ENCODE measurements at places on chromosomes 16 and 17. TPM values are rescaled to one million over a fixed set of nuclear protein-coding genes. Genes with fewer than 3 reads are reported as not detected.

Gene TEX14
- 0.19 TPM for total RNA-seq

Gene BTBD17
- 0.17 TPM for total RNA-seq

Gene IL34
- 4.7 TPM for total RNA-seq

Gene PRRT2
- 9.5 TPM for total RNA-seq

Gene CD300H
- not detected for total RNA-seq

DNA sequence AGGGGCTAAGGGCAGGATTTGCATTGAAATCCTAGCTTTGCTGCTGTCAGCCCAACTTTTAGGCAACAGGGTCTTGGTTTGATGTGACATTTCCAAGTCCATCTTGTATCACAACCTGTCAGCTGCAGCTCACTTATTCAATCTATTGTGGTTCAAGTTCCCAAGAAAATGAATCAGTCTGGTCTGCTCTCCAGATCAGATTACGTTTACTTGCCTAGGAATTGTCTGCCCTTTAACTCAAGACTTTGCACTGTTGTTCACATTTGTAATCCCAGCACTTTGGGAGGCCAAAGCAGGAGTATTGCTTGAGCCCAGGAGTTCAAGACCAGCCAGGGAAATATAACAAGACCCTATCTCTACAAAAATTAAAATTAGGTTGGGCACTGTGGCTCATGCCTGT, 10.0 kb downstream of the STX4 start:
- no peak for DNase-seq

DNA sequence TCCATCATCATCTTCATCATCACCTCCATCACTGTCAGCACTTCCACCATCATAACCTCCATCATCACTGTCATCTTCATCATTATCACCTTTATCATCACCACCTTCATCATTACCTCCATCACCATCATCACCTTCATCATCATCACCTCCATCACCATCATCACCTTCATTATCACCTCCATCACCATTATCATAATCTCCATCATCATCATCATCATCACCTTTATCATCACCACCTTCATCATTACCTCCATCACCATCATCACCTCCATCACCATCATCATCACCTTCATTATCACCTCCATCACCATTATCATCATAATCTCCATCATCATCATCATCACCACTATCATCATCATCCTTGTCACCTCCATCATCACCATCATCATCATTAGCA, 309.7 kb downstream of the HAPSTR1 start:
- DNase-seq: no peak

GRCh38 chr17:81509207-81509971, 3.2 kb downstream of the ACTG1 start:
- DNase-seq: no peak

DNA sequence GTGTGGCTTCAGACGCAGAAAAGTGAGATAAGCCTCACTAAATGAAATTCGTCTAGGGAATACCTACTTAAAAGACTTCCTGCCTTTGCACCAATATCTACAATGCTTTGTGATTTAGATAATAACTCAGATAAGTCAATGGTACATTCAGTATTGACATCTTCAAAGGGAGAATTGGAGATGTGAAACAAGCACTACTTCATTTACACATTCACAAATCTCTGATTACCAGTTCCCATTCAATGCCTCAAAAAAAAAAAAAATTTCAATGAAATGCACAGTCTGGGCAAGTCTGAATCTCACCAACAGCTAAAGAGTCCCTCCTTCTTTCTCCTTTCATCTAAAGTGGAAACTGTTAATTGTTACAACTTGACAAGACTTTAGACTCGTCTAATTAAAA, 3.7 kb downstream of the PHF12 start:
- no peak for DNase-seq

DNA sequence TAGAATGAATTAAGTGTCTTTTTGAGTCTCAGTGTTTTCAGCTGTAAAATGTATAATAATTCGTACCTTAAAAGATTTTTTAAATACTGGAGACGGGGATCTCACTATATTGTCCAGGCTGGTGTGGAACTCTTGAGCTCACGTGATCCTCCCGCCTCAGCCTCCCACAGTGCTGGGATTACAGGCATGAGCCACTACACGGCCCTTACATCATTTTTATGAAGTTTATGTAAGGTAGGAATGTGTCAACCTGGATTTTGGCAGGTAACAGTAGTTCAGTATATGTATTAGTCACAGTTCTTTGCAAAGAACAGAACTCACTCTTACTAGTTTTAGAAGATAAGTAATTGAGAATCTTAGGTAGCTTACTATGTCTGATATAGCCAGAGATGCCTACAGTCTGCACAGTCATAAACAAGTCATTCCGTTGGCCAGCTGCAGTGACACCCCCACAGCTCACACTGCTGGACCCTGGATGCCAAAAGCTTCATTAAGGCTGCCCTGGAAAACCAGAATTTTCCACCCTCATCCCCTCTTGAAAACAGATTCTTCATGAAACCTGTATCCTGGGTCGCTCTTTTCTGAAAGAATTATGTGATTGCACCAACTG, 583 bp upstream of the COX6A2 start:
- DNase-seq: no peak

- DNase-seq: no peak
Observed at GRCh38 chr17:82283208-82283749, 9.8 kb upstream of the CSNK1D start.

DNA sequence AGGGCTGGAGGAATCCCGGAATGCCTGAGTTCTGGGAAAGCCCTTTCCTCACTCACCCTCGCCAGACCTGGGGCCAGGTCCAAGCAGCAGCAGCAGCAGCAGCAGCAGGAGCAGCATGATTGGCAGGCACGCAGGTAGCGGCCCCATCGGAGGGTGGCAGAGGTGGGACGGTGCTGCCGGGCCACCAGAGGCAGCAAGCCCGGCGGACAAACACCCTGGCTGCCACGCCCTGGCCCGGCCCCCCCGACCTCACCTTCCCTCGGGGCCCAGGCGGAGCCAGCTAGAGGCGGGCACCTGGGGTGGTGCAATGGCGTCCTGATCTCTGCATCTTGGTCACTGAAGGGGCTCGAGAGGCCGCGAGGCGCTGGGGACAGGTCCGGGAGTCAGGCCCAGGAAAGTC, 122.4 kb downstream of the LAT start:
- no peak for DNase-seq

DNA sequence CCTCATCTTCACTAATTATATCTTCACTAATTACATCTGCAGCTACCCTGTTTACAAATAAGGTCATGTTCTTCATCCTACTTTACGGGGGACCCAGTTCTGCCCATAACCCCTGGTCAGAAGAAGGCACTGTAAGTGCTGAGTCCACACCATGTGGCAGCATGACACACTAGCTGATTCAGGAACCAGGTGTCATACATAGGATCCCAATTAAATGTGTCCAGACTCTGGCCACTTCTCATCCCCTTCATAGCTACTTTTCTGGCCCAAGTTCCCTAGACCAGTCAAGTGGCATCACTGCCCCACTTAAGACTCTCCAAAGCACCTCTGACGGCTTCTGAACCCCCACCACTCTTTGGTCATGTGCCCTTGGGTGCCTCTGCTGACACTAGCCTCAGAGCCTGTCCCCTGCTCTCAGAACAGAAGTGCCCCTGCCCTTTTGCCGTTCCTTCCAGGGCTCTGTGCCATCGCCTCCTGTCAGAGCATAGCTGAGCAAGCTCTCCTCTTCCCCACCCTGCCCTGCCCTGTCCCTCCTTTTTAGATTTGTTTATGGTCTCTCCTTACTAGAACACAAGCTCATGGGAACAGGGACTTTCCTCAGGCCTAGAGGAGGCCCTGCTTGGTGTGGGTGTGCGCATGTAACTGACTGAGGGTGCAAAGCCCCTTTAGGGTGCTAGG, 61.1 kb downstream of the B9D1 start:
- DNase-seq: no peak

DNA sequence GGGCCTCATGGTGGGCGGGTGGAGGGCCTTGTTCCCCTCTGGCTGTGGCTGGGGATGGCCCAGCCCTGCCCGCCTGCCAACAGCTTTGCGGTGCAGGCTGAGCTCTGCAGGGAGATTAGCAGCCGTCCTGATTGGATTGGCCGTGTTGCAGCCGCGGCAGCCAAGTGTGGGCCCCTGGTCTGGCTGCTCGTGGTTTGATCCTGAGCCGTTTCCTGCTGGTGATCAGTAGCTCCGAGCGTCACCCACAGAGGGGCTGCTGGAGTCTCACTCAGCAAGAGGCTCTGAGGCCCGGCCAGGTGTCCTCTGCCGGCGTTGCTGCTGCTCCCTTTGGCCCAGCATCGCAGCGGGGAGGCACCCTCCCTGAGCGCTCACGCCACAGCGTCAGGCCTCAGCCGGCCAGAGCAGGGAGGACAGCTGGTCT, 32.5 kb downstream of the BAIAP2 start:
- DNase-seq: no peak

GRCh38 chr16:49460786-49461470, 87.3 kb downstream of the C16orf78 start:
- DNase-seq: peak; percentile 72

GRCh38 chr17:43813386-43813785, 19.6 kb downstream of the MPP3 start:
- no peak for DNase-seq

DNA sequence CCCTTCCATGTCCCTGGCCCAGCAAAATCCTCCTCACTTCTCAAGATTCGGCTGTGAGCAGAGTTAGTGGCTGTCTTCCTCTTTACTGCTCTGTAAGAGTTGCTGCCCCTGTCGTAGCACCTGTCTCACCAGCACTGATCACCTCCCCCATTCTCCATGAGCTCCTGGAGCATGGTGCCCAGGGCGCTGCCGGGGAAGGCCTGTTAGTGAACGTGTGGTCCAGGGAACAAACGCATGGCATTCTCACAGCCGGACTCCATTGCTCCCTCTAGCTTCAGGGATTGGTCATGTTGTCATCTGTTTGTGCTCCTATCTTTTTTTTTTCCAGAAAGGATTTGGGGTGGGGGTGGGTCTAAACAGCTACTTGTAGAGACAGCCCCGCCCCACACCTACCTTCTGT, 141.2 kb downstream of the CMIP start:
- no peak for DNase-seq

DNA sequence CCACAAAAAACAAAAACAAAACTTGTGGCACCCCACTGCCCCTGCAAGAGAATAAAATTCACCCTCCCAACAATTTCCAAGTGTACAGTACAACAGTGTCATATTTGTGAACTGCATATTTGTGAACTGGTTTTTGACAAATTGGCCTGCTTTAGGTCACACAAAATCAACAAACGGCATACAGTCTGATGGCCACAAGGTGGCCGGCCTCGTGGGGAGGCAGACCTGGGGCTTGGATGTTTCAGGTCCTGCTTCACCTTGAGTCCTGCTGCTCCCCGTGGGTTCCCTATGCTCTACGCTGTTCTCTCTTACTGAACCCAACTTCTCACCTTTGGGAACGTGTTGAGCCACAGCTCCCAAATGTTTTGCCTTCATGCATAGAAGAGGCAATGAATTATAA, 102.2 kb downstream of the CDK5R1 start:
- no peak for DNase-seq

DNA sequence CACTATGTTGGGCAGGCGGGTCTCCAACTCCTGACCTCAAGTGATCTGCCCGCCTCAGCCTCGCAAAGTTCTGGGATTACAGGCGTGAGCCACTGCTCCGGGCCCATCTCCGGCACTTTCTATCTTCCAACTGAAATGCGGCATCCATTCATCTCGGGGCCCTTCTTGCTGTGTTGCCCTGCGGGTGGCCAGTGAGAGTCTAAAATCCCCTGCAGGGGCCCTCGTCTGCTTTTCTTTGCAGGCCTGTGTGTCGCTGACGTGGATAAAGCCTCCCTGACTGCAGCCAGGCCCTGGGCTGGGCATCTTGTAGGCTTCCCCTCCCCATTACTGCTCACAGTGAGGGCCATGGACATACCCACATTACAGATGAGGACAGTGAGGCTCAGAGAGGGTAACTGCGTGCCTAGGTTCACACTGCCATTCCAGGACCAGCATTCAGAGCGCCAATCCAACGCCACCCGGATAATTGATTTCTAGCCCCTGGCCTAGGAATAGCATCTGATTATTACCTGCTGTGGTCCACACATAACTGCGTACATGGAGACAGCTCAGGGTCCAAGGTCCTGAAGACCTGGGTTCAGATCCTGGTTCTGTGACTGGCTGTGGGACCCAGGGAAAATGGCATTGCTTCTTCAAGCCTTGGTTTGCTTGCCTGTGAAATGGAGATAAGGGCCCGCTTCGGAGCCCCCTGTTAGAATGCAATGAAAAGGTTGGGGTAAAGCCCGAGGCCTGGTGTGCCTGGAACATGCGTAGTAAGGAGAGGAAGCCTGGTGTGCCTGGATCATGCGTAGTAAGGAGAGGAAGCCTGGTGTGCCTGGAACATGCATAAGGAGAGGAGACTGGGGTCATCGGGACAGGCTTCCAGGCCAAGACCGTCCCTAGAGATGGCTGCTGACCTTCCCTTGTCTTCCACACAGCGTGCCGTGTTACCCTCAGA, 25.0 kb downstream of the CRISPLD2 start:
- DNase-seq: no peak

DNA sequence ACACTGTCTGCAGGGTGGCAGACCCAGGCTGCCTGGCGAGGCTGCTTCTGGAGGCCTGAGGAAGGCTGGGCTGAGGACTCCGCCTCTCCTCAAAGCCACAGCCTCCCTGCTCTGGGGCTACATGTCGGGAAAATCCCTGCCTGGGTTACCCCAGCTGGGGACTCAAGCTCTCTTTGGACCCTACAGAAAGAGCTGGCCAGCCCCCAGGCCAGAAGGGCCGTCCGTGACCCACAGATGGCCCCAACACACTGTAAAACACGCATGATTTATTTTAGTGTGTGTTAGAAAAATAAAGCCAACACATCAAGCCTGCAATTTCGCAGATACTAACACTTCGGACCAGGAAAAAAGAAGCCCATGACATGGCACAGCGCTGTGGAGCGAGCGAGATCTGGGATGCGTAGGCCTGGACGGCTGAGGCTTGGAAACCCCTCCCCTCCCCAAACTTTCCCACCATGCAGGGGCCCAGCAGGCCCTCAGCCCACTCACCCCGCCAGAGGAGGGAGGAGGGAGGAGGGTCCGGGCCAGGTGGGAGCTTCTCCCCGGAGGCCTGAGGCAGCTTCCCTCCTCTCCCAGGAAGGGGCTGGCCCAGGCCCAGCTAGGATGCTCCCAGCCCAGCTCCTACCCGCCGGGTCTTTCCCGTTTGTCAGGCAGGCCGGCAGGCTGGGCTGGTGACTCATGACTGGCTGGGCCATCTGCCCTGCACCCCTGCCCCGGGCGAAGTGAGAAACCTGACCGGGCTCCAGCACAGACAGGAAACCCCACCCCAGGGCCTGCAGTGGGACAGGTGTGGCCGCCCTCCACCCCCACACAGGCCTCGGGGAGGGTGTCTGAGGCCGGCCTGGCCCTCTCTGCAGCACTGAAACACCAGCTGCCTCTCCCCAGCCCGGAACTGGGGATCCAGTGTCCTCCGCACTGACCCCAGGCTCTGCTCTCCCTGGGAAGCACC, 34.1 kb upstream of the SLC38A10 start:
- peak; percentile 96 for DNase-seq

- DNase-seq: no peak
Observed at GRCh38 chr16:30985401-30986128, 558 bp downstream of the HSD3B7 start.

DNA sequence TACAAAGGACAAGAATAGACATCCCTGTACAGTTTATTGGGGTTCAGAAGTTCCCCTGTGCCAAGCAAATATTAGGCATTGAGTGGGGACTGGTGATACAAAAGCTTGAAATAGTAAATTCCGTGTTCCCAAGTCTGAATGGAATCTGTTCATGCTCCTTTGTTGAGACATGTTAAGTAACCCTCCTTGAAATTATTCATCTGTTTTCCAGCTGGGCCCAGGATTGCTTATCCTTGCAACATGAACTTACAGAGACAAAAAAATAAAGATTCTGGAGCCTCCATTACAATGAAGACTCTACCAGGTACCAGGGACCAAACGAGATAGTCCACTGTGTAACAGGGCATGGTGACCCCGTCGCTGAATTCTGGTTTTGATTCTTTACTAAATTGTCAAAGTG, 6.1 kb upstream of the CCL8 start:
- DNase-seq: peak; percentile 78

Measured in esophagus muscularis mucosa (tissue), 4 donors.